Gastroesophageal sphincter (tissue), 4 donors: ENCODE measurements at places on chromosomes 7 and 10. TPM values are rescaled to one million over a fixed set of nuclear protein-coding genes. Genes with fewer than 3 reads are reported as not detected.
A peak's percentile ranks its signal among the peaks of the same experiment; 100 is the strongest.

DNA sequence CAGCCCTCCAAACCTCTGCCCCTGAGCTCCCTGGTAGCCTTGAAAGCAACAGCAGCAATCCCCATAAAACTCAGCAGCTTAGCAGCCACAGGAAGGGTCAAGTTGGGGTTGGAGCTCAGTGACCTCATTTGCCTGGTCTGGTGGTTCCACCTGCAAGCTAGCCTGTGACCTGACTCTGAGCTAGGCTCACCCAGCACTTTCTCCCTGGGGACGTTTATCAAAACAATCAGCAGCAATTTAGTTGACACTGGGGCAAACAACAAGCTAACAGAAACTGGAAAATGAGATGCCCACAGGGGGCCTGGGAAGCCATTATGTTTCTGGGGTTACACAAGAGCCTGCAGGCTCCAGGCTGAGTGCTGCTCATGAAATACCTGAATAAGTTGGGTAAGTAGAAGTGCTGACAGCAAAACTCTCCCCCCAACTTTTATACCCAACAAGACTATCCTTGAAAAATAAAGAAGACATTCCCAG is 22.4 kb upstream of the CRYGN start:
- ATAC-seq = no peak

DNA sequence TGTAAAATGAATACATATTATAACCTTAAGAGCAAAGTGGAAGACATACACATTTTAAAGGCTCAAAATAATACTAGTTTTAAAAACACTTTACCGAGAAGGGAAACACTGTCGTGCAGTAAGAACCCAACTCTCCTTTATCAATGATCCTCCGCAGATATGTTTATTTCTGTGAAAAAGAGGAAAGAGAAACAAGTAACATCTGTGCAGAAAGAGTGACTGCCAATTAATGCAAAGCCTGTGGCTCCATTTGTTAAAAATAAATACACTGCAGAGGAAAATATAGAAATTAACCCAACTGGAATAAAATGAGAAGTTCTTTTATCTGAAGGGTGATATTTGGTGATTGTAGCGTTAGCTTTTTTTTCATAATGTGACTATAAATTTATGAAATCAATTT is 62.7 kb downstream of the HGF start:
- ATAC-seq = no peak

DNA sequence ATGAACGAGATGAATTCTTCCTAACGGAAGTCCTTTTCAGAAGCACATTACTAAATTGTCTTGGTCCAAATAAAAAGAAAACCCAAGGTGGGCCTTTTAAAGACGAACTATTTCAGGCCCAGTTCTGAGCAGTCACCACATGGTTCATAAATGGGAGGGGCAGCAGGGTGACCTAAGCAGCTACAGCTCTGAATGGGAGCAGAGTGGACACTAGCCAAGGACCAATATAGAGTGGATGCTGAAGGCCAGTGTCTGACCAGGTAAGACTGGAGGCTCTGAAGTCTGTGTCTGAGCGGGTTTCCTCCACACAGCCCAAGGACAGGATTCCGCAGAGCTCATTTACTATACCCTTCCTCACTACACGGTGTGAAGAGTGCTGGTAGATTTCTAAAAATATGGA is 159.1 kb downstream of the TMEM26 start:
- peak; percentile 63 for ATAC-seq

GRCh38 chr10:75247797-75248196 is 12.0 kb upstream of the COMTD1 start:
- peak; percentile 37 for ATAC-seq

- ATAC-seq = no peak
Observed at GRCh38 chr10:133274751-133275683, 1.7 kb downstream of the ADAM8 start.

GRCh38 chr7:4271716-4272015 is 410.4 kb upstream of the FOXK1 start:
- no peak for ATAC-seq

The FAM221A gene
- 4.0 TPM for total RNA-seq
